ENCODE measurements at places on chromosomes 7 and 10.

GRCh38 chr7:142714375-142714774 is 34.9 kb upstream of the PRSS1 start:
- DNase-seq: no peak

- no peak for DNase-seq
Observed at GRCh38 chr7:44769776-44770294, 21.2 kb downstream of the ZMIZ2 start.

DNA sequence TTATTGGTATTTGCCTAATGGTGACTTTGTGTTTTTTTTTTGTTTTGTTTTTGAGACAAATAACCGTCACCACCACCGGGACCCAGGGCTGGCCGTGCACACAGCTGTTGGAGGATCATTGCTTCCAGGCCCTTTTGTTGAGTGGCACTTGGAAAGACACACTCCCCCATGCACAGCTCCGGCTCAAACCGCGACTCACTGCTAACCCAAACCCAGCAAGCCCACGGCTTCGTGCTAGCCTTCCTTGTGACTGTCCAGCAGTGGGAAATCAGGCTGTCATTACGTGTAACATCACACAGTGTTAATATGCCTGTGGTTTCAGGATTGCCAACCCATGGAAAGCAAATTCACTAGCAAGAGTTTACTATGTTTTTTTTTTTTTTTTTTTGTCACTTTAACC is 17.4 kb downstream of the BNIP3 start:
- DNase-seq: no peak

DNA sequence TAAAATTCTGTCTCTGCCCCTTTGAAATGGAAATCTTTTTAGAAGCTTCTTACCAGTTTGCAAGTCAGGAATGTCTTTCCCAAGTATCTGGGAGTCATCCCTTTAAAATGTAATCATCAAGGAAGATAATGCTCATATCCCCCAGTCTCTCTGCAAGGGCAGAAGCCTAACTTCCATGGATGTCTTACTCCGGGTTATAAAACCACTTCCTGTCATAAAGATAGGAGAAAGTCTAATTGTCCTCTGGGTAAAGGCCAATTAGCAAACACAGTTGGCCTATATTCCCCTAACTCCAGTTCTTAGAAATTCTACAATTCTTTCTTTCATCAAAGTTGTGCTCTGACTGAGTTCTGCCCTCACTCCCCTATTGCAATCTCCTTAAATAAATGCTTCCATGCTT is 1631.5 kb upstream of the LRRTM3 start:
- no peak for DNase-seq

DNA sequence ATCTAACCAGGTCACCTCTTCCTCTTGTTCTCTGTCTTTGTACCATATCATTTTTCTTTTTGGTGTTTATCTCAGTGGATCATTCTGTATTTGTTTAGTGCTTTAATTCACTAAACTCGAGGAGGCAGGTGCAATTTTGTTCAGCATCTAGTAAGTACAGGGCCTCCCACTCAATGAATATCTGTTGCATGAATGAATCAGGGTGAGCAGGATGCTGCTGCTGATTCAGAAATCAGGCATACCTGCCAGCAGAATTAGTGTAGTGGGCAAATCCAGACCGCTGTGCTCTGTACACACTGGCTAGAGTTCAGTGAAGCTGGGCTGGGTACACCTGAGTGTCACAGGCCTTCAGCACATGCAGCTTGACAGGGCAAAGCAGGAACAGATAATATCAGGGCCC is 511.9 kb downstream of the SUGCT start:
- DNase-seq: no peak

DNA sequence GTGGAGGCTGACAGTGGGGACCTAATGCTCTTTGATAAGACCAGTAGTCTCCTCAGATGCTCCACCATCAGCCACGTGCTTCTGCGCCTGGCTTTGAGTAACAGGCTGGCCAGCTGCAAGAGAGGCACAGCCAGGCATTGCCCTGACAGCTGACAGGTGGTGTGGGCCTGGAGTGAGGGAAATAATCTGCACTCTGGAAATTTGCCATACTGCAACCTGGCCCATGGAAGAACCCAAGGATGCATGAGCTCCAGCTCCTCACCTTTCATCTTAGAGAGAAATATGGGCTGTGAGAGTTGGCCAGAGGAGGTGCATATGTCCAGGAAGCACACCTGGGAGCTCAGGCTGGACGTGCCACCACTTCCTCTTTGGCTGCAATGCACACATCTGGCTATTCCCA is 118.9 kb downstream of the PLXDC2 start:
- no peak for DNase-seq

DNA sequence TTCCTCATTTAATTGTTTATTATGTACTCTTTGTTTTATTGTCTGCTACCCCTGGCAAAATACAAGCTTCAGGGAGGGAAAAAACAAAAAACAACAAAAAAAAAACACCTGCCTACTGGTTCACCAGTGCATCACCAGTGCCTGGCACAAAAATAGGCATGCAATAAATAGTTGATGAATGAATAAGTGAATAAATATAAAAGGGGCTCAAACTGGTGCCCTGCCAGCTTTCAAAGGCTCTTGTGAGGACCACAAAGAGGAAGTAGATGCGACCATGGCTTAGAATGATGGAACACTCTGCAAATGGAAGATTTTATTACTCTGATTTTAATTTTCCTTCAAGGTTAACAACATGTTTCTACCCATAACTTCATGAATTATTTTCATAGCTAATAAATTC is 213.0 kb upstream of the INHBA start:
- DNase-seq: no peak
